ENCODE measurements at places on chromosomes 2 and 18.

DNA sequence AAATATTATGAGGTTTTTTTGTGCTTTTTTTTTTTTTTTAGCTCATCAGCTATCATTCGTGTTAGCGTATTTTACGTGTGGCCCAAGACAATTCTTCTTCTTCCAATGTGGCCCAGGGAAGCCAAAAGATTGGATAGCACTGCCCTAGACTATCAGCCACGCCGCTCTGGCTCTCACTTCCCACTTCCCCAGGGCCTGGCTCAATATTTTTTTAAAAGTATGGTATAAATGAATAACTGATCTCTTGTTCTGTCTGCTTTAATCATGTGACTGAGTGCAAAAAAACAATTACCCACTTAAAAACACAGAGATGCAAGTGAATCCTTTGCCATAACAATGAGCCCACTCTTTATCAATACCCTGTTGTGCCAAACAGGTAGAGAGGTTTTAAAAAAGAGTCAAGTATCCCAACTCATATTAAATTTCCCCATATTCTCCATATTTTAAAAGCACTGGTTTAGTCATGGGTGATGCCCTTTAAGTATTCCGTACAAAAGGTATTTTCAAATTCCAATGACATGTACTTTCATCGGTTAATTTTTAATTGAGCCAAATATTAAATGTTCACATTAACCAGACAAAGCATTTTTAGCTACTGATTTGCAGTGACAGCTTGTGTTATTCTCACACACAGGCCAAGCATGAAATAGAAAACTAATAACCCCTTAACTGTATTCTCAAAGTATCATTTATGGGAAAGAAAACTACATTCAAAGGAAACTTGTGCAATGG lies 12.6 kb downstream of the BCL2 start:
- no peak for DNase-seq

DNA sequence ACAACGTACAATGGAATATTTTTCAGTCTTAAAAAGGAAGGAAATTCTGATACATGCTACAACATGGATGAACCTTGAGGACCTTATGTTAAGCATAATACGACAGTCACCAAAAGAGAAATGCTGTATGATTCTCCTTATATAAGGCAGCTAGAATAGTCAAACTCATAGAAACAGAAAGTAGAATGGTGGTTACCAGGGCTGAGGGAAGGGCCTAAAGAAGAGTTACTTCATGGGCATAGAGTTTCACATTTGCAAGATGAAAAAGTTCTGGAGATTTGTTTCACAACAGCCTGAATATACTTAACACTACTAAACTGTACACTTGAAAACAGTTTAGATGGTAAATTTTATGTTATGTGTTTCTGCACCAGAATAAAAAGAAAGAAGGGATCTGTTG lies 113.3 kb downstream of the GALNT1 start:
- DNase-seq, result no peak

GRCh38 chr2:203835420-203835819 lies 32.2 kb upstream of the CTLA4 start:
- no peak for DNase-seq

GRCh38 chr2:77479895-77480294 lies 42.3 kb downstream of the LRRTM4 start:
- peak; percentile 43 for DNase-seq

- DNase-seq, result no peak
Measured at GRCh38 chr18:57089702-57090101, 57.2 kb upstream of the BOD1L2 start.

DNA sequence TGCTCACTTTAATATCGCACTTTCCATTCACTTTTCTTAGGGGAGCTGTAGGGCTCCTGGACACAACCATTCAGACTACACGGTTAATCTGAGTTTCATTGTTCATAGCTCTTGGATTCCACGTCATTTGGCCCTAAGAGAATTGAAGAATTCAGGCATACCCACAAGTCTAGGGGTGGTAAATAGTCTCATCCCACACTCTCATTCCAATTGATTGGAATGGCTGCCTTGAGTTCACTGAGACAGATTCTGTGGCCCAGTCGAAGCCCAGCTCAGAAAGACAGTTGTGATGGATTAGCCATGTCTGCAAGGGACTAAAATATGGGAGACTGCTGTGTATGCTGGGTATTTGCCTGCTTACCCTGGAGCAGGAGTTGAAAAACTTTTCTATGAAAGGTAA lies 124.6 kb downstream of the TFCP2L1 start:
- no peak for DNase-seq

DNA sequence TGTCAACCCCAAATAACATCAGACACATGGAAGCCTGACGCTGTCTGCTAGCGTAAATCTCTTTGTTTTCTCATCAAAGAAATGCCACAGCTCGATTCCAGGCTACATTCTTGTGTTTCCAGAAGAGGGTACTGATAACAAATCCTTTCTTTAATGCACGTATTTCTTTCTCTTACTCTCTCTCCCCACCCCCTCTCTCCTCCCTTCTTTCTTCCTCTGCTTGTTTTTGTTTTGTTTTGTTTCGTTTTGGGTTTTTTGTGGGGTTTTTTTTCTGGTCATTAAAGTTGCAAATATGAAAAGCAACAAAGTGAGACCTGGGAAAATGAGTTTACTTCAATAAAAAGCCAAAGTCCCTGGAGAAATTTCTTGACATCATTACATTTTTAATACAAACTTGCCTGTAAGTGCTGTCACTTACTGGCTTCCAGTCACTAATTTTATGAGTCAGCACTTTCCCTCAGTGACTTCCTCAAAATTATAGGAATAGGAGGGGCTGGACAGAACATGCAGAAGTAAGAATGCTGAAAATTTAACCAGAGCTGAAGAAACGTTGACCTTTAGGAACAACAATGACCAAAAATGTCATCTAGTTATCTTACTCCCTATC lies 106.7 kb upstream of the NABP1 start:
- DNase-seq, result peak; percentile 70

GRCh38 chr18:7626922-7627440 lies 59.9 kb downstream of the PTPRM start:
- DNase-seq, result peak; percentile 62

- peak; percentile 37 for DNase-seq
Measured at GRCh38 chr2:73832930-73833329, 4.2 kb downstream of the STAMBP start.

DNA sequence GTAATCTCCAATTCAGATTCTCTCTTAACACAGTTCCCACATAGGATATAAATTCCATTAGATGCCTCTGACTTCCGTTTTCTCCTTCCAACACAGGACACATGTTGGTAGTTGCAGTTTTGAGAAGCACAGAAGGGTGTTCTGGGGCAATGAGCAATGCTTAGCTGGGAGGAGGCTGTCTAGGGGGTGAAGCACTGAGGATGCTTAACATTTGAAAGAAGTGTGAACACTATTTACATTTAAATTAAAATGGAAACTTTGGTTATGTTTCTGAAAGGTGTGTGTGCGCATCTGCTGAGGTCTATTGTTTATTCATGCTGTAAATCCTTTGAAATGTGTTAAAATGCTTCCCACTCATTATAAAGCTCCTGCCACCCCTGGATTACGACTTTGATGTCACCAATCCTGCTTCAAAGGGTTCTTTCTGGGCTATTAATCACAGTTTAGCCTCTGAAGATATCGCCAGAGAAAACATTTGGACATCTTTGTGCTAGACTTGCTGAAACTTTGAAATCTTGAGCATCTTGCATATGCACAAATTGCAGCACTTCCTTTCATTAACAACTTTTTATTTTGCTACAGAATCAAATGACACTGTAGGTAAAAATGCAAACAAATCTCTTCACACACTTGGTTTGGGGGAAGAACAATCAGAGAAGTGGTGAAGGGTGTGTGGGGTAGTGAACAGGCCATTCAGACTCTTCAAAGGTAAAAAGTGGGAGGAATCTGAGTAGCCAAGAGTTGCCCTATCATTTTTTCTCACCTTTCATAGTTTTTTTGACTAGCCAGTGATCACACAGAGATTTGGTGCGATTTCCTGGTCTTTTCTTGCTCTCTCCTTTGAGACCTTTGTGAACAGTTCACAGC lies 258.4 kb downstream of the MYO3B start:
- no peak for DNase-seq
